ENCODE measurements at places on chromosomes 3 and 15.

DNA sequence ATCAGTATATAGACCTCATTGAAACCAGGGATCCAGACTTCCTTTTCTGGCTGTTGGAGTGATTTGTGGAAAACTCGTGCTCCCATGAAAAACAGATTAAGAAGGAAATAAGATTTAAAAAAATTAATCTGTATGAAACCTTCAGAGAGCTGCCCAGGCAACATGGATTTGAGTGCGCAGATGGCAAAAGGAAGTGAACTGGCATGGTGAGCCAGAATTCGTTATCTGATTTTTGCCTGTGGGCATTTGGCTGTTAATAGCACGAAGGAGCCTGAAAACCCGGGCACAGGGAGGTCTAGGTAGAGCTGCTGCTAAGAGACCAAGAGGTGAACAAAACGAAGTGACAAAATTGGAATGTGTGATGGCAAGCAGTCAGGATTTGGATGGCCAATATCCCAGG lies 19.1 kb upstream of the SPINK8 start:
- no peak for DNase-seq

DNA sequence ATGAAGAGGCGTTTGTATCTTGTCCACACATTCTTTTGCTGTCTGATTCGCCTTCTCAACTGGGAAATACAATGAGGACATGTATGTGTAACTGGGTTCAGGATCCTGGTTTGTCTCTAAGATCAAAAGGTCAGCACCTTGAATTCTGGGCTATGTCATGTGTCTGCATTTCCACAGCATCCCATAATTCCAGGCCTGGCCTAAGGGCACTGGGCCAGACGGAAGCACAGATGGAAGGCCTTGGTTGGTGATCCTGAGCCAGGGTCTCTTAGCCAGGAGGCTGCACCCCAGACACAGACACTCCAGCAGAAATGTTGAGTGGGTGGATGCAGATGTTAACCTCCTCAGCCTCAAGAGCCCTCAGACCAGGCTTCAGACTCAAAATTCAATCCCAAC lies 23.7 kb upstream of the HERC1 start:
- DNase-seq, result no peak

DNA sequence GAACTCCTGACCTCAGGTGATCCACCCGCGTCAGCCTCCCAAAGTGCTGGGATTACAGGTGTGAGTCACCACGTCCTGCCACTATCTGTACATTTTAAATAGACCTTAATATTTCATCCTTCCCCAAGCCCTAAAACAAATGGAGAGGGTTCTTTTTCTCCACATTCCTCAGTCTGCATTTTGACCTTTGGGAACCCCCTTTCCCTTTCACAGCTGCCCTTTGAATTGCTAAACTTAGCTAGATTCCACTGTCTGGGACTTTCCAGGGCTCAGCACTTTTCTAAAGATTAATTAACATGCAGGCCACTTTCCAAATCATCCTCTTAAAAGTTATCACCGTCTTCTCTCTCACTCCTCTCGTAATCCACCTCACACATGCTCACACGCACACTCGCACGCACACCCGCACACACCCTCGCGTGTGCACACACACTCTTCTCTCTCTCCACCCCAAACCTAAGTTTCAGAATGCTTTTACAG lies 124.2 kb downstream of the TMCO5A start:
- DNase-seq, result no peak

DNA sequence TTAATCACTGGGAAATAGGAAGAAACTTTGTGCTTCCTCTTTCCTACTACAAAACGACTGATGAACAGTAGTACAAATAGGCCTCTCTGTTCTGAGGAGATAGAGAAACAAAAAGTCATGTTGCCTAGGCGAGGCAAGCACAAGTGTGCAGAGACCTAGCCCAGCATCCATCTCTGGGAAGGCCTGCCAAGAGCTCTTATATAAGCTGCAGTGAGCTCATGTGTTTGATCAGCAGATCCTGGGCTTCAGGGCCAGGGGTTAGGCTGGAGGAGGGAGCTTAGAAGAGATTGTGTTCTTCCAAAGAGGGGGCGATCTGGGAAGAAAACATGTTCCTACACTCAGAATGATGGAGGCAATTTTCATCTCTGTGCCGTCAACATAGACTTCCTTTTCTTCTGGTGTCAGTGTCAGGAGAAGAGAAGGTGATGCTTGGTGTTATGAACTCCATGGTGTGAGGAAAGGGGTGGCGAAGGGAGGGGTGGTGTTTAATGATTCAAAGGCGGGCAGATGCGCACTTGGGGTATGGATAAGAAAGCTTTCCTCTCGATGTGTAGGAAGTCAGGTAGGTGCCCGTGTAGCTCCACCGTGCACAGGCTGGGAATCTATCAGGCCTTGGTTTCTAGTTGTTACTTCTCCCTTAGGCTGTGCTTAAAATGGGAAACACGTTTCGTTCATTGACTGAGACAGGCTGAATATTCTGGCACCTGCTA lies 29.5 kb upstream of the ETV5 start:
- no peak for DNase-seq

GRCh38 chr15:75001310-75001709 lies 5.9 kb downstream of the SCAMP5 start:
- DNase-seq, result no peak

DNA sequence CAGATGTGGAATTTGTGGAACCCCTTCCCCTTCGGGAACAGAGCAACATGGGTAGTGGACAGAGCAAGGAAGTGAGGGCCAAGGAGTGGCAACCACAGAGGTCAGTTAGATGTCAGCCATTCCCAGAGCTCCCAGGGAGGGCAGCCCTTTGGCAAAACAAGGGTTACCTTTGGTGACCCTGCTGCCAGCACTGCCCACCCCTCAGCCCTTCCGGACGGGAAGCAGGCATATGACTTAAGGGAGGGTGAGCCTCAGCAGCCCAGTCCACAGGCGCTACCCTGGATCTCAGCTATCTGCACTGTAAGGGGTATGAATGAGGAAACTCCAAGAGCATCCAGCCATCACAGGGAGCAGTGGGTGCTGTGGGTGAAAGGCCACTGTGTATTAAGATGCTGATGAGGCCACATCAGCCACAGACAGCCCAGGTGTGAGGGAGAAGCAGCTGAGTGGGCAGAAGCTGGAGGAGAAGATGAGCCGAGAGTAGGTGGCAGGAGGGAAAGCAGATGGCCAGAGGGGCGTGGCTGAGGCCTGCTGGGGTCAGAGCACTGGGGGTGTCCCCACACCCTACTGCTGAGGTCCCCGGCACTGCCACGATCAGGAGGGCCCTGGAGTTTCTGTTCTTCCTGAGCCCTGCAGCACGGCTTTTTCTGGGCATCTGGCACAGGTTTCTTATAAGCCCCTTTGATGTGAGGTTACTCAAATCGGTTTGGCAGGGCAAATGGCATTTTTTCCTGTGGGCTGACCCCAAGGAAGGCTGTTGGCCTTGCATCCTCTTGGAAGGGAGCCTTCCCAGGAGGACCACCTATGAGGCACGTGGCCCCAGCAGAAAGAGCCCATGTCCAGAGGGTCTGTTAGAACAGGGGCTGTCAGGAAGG lies 6.2 kb downstream of the PLA2G4D start:
- DNase-seq, result no peak

DNA sequence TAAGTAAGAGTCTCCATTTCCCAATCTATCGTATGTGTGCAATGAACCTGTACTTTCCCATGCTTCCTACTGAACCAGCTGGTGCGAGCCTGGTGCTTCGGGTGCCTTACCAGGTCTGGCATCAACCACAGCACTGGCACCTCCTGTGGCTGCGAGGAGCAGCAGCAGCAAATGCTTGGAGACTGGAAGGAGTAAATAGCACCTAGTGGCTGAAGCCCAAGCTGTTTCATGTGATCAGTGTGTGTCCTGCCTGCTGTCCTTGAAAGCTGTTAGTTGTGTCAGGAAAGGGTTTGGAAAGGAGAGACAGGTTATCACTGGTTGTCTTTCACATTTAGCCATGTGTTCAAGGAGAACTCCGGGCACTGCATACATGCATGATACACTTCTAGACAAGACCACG lies 31.8 kb downstream of the PCOLCE2 start:
- DNase-seq, result no peak

DNA sequence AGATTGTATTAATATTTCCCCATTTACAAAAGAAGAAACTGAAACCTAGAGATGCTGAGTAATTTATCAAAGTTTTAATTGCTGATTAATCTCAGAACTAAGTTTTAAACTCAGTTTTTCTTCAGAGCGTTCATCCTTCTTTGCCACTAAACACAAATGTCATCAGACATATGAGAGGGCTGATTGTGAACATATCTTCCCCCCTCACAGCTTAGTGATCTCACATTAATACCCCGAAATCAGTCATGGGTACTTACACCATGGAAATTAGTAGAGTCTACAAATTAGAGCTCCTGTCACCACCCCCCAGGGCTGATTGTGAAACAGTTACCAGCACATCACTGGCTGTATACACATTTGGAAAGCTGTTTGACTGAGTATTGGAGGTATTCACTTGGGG lies 189.3 kb upstream of the SGO1 start:
- DNase-seq, result no peak

GRCh38 chr3:197372047-197372661 lies 73.7 kb upstream of the DLG1 start:
- no peak for DNase-seq

DNA sequence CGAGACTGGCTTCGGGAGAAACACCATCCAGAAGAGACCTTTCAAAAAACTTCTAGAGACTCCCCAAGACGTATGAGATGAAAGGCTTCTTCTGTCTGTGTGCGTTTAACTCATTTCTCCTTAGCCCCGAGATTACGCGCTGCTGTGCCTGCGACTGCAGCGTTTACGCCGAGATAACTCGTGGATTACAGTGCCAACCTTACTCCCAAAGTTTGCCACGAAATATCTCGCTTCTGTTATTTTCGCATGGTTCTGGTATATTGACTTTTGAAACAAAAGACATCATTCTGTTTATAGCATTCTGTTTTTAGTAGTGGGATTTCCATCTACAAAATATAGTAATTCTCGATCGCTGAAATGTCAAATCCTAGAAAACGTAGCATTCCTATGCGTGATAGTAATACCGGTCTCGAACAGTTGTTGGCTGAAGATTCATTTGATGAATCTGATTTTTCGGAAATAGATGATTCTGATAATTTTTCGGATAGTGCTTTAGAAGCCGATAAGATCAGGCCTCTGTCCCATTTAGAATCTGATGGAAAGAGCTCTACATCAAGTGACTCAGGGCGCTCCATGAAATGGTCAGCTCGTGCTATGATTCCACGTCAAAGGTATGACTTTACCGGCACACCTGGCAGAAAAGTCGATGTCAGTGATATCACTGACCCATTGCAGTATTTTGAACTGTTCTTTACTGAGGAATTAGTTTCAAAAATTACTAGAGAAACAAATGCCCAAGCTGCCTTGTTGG lies 467 bp downstream of the PGBD4 start:
- no peak for DNase-seq

- DNase-seq, result no peak
Measured at GRCh38 chr3:52140769-52141168, 13.5 kb downstream of the POC1A start.

GRCh38 chr15:51708013-51708412 lies 26.7 kb downstream of the SCG3 start:
- DNase-seq, result no peak

GRCh38 chr15:77689821-77690220 lies 57.1 kb upstream of the LINGO1 start:
- DNase-seq, result no peak

GRCh38 chr3:169382309-169382708 lies 281.2 kb downstream of the MECOM start:
- no peak for DNase-seq

DNA sequence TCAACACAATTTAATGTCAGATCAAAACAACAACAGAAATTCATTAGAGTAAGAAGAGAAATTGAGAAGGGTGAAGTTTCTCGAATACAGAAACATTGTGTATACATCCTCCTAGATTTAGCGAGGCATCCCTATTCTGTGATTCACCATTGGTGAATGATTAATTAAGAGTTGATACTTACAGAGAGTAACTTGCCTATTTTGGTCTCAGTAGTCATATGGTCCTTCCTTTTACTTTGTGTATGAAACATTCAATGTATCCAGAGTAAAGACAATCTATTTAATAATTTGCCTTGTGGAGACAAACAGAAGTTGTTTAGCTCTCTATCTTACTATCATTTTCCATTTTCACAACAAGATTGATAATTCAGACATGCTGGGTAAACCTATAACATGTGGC lies 432.0 kb downstream of the ZPLD1 start:
- DNase-seq, result no peak

DNA sequence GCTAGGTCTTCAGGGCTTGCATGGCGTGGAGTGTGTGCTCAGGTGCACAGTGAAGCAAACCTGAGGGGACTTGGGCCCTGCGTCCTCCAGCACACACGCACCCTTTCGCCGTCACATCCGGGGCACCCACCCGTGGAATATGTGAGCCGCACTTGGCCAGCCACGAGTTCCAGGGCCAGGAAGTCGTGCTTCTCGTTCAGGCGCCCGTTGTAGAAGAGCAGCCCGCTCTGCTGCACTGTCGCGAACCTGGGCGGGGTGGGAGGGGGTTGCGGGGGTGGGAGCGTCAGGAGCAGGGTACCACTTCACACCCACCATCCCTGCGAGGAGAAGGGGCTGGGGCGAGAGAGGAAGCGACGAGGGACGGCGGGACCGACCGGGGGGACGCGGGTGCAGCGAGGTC lies 7.1 kb downstream of the CELSR3 start:
- no peak for DNase-seq

DNA sequence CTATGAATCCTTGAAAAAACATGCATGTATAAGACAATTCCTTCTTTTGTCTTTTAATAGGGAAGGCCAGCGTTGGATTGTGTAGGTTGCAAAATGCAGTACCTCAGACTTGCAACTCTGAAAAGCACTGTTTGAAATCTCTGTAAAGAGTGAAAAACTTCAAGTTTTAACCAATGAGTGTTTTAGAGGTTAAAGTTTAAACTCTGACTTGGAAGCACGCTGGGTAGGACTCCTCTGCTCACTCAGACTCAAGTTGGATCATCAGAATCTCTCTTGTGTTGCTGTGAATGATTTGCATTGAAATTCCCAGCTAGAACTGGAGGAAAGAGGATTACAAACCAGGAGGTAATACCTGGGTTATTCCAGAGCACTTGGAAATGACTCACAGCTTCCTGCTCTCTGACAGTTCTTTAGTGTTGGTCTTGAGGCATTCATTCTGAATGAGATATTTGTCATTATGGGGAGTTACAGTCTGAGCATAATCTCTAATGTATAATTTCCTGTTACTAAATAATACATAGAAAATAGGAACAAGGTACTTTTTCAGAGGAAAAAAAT lies 49.1 kb downstream of the PLS1 start:
- no peak for DNase-seq

DNA sequence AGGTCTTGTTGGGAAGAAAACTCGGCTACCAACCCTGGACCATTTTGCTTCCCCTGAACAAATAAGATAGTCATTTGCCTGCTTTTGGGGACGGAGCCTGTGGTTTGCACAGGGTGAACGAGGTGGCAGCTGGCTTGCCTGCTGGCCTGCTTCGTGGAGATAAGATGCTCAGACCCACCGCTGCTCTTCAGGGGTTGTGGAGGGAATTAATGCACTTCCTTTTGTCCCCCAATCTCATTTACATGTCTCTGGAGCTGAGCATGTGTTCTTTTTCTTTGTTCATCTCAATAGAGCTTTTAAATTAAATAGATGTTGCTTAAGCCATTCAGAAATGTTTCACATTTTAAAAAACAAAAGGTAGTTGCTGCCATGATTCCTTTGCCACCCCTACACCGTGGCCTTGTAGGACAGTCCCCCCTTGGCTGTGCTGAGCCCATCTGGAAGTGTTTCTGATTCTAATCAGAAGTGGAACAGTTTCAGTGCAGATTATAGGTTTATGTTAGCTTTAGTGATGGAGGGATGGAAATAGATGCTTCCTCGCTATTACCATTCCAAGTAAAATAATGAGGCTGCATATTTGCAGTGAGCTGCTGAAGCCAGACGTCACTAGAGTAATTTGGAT lies 25.6 kb downstream of the APBA2 start:
- no peak for DNase-seq

GRCh38 chr3:161695811-161696210 lies 199.2 kb downstream of the OTOL1 start:
- DNase-seq, result no peak

- no peak for DNase-seq
Measured at GRCh38 chr3:17149076-17149475, 264.3 kb downstream of the PLCL2 start.
